ENCODE measurements at places on chromosomes 12 and 14.
A peak's percentile ranks its signal among the peaks of the same experiment; 100 is the strongest.

GRCh38 chr12:53659571-53659981, 16.3 kb downstream of the ATP5MC2 start:
- no peak for DNase-seq

DNA sequence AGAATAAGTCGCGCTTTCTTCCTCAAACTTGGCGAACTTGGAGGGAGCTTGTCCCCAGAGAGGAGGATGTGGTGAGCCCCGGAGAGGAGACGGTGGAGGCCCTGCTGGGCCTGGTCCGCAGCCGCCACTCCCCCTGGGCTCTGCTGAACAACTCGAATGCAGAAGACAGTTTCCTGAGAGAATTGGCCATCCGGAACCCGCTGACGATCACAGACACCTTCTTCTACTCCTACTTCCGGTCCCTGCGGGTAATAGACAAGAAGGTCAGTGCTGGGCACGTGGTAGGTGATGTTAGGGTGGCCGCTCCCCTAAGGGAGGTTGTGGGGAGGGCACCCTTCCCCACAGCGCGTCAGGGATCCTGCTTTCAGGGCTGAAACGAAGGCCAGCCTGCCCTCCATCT, 1.6 kb downstream of the LRRC43 start:
- no peak for DNase-seq

DNA sequence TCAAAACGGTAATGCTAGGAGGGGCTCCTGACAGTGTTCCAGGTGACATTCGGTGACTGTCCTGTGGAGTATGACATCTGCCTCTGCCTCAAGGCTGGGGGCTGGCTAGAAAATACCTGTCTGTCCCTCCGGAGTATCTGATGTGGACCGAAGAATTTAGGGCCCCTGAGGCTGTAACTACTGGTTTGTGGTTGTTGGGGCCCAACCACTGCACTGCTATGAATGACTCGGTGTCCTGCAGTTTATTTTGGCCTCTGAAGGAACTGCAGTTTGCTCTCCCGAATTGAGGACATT, 198.9 kb upstream of the CAND1 start:
- DNase-seq: no peak

GRCh38 chr12:123278101-123278627, 6.5 kb upstream of the CDK2AP1 start:
- peak; percentile 23 for DNase-seq

DNA sequence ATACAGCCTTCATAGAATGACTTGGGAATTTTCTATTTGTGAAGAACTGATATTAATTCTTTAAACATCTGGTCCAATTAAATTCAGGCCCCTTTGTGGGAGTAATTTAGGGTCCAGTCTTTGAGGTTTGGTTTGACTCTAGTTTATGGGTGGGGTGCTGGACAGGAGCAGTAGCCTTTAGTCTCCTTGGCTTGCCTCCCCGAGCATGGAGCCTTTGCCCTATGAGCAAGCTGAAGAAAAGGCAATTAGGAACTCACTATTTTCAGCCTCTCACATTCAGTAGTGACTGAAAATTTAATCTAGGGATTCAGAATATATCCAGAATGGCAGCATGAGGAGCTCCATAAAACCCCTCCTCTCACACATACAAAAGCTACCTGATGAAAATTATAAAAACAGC, 161.1 kb downstream of the TRHDE start:
- DNase-seq: no peak

GRCh38 chr12:54509617-54510016, 12.1 kb downstream of the NCKAP1L start:
- no peak for DNase-seq

- DNase-seq: no peak
Observed at GRCh38 chr12:71057330-71057729, 100.5 kb downstream of the TSPAN8 start.
